ENCODE measurements at places on chromosomes 5 and 9.

GRCh38 chr9:93635186-93636107 is 59.1 kb downstream of the PHF2 start:
- no peak for DNase-seq

- no peak for DNase-seq
These were observed 180.6 kb downstream of the FGF18 start for GRCh38 chr5:171599957-171600612.

DNA sequence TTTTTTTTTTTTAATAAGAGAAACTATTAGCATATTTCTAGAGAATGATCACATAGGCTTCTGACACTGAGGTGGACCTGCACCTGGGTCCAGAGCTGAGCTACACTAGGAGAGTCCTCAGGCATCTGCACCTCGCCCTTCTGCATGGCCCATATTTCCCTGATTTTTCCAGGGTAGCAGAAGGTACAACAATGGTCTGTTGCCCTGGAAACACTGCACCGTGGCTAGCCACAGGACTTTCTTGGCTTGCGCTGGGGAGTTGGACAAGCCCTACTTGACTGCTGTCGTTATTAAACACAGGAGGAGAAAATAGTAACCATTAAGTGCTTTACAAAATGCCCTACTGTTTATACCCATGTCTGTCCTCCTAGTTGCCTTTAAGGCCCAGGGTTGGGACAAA is 615.7 kb upstream of the MEF2C start:
- no peak for DNase-seq

DNA sequence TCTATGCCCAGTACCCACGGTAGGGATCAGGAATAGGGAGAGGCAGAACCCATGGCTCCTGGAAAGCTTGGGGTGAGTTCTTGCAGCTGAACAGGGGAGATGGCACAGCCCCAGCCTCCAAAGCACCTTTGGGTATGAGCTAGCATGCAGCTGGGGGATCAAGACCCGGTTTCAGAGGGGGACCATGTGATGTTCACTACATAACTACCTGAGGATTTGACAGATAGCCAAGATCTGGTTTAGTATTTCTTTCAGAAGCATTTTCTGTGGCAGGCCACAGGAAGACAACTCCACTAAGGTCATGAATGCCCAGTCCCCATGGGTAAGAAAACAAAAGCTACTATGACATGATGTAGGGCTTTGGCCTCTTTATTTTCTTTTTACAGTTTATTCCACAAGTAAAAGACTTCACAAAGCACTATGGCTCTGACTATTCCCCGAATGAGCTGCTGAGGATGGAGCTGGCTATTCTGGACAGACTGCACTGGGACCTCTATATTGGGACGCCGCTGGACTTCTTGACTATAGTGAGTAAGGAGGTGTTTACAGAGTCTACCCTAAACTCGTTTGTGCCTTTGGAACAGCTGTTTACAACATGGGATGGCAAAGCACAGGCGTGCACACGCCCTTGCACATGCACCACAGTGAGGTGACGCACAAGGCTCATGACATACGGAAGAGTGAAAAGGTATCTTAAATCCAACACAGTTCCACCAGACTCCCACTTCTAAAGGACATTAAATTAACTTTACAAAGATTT is 3.4 kb downstream of the CCNI2 start:
- DNase-seq: no peak

GRCh38 chr5:59261969-59262368 is 631.6 kb downstream of the PDE4D start:
- DNase-seq: no peak

GRCh38 chr5:89998519-89999305 is 410.8 kb downstream of the CETN3 start:
- no peak for DNase-seq

DNA sequence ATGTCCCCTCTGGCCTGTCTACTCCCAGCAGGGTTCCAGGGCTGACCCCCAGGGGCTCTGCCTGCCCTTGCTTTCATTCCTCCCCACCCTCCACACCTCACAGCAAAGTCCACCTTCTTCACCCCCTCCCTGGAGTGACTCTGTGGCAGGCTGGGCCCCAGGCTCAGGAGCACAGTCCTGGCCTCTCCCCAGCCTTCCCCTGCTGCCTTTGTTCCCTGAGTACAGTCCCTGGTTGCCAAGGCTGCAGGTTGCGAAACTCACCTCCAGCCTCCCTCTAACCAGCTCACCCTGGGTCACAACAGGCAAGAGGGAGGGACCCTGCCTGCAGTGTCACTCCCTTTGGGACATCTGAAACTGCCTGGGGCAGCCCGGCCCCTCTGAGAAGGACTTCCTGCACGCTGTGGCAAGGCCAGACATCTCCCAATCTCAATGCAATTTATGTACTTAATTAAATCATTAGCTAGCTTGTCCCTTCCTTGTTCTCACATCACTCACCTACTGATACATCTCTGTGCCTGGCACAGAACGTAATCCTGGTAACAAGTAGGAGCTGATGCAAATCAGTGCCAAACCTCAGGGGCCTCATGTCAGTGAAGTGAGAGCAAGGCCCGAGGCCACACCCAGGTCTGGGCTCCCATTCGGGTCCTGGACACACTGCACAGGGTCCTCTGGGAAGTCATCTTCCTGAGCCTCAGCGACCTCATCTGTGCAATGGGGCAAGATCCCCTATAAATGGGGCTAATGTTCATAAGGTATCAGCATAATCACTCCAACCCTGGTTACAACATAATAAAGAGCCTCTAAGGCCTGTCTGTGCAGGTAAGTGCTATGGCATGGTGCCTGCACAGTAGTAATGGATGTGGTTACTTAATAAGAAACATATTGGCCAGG is 27.3 kb upstream of the TRIM14 start:
- no peak for DNase-seq

DNA sequence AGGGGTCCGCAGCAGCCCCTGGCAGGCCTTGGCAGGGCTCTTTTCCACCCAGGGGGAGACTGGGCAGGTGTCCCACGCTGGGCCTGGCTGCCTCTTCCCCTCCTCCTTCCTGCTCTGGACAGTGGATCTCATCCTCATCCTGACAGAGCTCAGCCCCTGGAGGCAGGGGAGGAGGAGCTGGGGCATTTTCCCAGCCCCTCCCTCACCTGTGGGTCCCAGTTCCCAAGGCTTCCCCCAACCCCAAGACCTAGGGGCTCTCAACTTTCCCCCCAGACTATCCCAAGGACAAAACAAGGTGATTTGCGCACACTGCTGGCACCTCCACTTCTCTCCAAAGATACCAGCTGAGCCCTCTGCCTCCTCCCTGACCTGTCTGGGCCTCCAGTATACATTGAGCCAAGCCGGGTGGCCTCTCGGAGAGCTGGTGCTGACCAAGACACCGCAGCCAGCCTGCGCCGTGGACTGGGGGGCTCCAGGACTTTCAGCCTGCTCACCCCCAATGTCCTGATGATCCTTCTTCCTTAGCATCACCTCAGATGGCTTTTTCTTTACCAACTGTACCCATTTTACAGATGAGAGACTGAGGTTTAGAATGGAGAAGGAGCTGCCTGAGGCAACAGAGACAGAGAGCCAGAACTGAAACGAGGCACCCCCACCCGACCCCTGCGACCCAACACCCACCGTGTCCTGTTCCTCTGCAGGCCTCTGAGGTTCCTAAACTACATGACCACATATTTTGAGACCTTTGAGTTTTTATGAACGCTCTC is 126.6 kb downstream of the BARX1 start:
- no peak for DNase-seq

GRCh38 chr9:5438301-5439162 is 807 bp upstream of the PLGRKT start:
- DNase-seq: peak; percentile 74

GRCh38 chr9:131320031-131320685 is 30.6 kb downstream of the PLPP7 start:
- no peak for DNase-seq

- DNase-seq: no peak
These were observed 166.0 kb downstream of the ADAMTS12 start for GRCh38 chr5:33725806-33726205.

DNA sequence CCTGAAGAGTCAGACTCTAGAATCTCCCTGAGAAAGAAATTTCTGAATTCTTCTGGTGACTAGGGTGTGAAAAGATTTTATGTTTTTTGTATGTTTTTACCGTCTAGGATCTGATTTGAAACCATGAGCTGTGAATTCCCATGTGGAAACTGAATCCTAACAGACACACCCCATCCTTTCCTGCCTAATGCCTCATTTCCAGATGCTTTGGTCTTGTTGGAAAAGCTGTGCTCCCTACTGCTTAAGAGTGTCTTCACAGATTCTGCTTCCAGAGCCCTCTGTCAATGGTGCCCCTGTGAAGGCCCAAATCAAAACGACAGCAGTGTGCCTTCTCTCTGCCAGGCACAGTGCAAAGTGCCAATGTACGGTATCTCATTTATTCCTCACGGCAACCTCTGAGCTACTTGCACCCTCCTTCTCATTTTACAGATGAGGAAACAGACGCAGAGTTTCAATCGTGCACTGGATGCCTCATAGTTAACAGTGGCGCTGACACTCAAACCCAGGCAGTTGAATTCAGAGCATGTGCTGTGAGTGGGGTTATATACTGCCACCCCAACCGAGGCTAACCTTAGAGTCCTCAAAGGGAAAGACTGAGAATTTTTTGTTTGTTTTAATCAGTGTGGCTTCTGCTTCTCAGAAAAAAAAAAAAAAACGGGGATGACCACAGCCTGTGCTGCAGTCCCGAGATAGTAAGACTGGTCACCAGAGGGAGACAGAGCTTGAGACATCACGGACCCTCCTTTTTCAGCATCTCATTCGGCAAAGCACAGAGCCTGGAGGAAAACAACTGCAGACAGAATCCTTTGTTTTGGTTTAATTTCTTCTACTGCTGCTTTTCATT is 188.4 kb downstream of the SNCAIP start:
- DNase-seq: no peak

DNA sequence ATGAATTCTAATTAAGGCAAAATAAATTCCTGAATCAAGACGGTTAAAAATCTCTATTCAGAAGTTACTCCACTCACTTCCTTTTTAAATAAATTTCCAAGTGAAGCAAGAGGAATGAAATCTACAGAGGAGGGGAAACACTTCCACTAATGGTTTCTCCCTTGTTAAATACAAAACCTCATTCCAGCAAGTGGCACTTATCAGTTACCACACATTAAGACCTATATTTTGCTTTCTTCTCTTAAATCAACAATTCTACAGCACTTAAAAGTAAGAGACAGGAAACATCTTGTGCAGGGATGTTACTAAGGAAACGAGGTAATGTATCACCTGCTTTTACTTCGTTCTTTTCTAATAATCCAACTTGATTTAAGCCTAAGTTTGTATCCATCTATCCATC is 172.6 kb downstream of the RAPGEF6 start:
- DNase-seq: no peak

GRCh38 chr9:38621434-38622287 is 1.3 kb upstream of the ANKRD18A start:
- DNase-seq: no peak

DNA sequence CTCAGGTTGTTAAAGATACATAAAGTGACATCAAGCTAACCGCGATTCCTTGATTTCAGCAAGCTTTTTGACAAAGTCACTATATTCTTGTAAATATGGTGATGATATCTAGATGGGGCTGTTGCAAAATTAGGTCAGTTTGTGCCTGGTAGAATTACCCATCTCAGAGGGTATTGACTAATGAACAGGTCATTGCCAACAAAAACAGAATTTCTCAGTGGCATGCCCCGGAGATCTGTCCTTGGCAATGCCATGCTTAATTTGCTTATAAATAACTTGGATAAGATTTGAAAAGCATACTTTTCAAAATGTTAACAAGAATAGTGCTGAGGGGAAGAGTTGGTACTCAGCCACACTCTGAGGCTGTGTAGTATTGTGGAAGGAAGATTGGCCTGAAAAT is 783.3 kb upstream of the SEMA6A start:
- DNase-seq: no peak

- no peak for DNase-seq
These were observed 21.3 kb downstream of the TLR4 start for GRCh38 chr9:117725426-117725887.

DNA sequence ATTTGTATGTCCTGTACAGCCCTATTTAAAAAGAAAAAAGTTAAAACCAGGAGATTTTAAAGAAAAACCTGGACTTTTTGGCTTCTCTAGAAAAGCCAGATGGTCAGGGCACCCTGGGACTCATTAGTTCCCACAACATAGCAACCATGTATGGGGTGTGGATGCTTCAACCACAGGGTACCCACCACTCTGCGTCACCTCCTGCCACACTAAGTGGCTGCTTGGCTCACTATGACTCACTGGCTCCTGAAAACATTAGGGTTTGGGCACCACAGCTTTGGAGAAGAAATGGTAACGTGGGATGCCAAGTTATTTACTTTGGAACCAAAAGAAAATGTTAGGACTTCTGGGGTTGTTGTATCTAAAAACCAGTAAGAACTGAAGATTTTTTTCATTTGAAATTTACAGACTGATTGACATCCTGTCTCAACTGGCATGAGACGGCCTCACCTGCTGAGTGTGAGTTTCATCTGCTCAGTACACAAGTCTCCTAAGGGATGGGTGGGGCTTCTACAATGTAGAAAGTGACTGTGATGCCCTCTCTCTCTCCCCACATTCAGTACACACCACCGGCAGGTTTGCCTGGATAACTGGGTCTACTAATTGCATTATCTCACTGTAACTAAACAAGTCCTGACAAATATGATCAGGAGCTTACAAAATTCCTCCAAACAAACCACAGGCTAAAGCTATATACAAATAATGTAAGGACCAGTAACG is 103.9 kb downstream of the ESM1 start:
- DNase-seq: no peak

DNA sequence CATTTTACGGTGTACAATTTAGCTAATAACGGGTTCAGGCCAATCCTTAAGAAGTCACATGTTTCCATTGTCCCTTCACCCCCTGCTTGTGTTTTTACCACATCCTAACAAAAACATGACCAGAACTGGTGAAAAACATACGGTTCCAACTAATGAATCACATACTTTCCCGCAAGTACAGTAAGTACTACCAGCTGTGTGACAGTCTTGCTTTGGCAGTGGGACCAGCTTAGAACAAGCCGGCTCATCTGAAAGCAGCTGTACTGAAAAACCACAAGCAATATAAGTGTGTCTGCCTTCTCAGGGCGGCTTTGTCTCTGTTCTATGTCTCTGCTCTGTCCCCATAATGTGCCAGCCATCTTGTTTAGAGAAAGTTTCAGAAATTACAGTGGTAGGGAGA is 242.5 kb downstream of the BNC2 start:
- no peak for DNase-seq

- no peak for DNase-seq
These were observed 111.2 kb downstream of the LRRC70 start for GRCh38 chr5:62689599-62690368.

GRCh38 chr9:134986957-134987356 is 69.2 kb upstream of the FCN1 start:
- no peak for DNase-seq

DNA sequence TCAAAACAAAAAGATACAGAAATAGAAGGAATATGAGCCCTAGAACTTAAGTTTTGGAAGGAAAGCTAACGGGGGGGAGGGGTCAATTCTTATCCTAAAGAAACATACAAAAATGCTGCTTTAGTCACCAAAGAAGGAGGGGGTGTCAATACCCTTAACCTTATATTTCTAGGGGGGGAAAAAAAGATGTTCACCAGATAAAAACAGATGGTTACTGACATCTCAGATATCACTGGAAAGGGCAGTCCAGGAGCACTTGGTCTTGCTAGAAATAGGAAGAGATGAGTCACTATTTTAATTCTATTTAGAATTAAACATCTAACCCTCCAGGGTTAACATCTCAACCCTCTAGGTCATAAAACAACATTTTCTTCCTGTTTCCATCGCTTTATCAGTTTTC is 1.7 kb downstream of the DIAPH1 start:
- DNase-seq: no peak

- no peak for DNase-seq
These were observed 58.8 kb downstream of the ARHGAP26 start for GRCh38 chr5:142828797-142829535.
